ENCODE measurements at places on chromosomes 12 and 14. TPM values are rescaled to one million over a fixed set of nuclear protein-coding genes. Genes with fewer than 3 reads are reported as not detected.

A2ML1 gene
- polyA plus RNA-seq: 0.57 TPM

PLEKHD1 gene
- polyA plus RNA-seq: 0.73 TPM

- no peak for DNase-seq
Observed at GRCh38 chr12:63038713-63039100, 103.8 kb upstream of the PPM1H start.

HOXC10 gene
- 0.34 TPM for polyA plus RNA-seq

DNA sequence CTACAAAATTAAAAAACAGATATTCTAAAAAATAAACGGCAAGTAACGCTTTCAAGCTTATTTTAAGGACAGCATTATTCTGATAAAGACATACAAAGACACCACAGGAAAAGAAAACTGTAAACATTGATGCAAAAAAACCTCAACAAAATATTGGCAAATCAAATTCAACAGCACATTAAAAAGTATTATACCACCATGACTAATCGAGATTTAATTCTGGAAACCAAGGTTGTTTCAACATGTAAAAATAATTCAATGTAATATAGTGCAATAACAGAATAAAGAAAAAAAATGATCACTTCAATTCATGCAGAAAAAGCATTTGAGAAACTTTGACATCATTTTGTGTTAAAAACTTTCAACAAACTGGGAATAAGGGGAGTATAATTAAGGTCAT is 1323.2 kb downstream of the FSCB start:
- DNase-seq: no peak
